K562 (cell line): ENCODE measurements at places on chromosomes 5 and 9.

- no peak overlapping the region for H3K27ac ChIP-seq
- H3K4me1 ChIP-seq: no peaks in the 10 kb centered on the region; the same call in 1 of the 2 replicates
- no peak for DNase-seq
- H3K36me3 ChIP-seq: no peaks in the 10 kb centered on the region
- H3K4me3 ChIP-seq: no peak overlapping the region
Measured at GRCh38 chr5:91339063-91339705, 43.9 kb downstream of the ARRDC3 start.

GRCh38 chr9:19511694-19512093 lies 102.9 kb downstream of the ACER2 start:
- no peaks in the 10 kb centered on the region for H3K36me3 ChIP-seq
- no peaks in the 10 kb centered on the region for H3K4me1 ChIP-seq
- H3K27me3 ChIP-seq: no peaks in the 10 kb centered on the region
- no peak overlapping the region for H3K4me3 ChIP-seq
- H3K27ac ChIP-seq: no peak overlapping the region
- DNase-seq: no peak

- no peaks in the 10 kb centered on the region for H3K27me3 ChIP-seq
- H3K36me3 ChIP-seq: no peaks in the 10 kb centered on the region
- H3K27ac ChIP-seq: no peak overlapping the region
- H3K4me1 ChIP-seq: no peaks in the 10 kb centered on the region
- no peak overlapping the region for H3K4me3 ChIP-seq
- DNase-seq: no peak
Measured at GRCh38 chr5:158669275-158669674, 430.4 kb downstream of the EBF1 start.

DNA sequence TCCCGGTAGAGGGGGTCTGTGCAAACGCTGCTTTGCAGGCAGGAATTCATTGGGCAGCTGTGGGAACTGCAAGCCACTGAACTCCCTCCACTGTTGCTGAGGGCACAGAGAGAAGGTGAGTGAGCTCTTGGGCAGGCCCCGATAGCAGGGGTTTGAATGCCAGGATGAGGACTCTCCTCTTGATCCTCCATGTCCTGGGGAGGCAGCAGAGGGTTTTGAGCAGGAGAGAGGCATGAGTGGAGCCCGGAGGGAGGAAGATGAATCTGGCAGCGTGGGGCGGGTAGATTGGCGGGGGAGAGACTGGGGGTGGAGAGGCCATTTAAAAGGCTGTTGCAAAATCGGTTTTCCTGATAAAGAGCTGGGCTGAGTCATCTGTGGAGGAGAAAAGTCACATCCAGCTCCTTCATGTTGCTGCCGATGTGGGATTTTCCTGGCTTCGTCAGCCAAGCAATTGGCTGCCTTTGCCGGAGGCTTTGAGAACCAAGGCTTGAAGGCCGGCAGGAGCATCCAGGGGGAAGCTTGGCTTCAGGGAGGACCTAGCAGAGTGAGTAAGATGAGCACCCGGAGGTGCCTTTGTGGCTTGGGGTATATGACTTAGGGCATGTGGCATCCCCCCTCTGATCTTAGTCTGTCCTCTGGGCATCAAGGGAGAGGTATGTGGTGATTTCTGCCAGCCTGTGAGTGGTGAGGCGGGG lies at the start of gene SYNPO:
Gene SYNPO, plus strand, starts transcription at position 350 of the 695 bp plus-strand sequence. CDS start 7,616 bp downstream, outside the sequence.
- no peak within 1 kb of the TSS for H3K4me3 ChIP-seq
- DNase-seq: peak; percentile 68
- peaks cover 11% of the 10 kb centered on the region for H3K4me1 ChIP-seq
- H3K36me3 ChIP-seq: no peaks in the 10 kb centered on the region
- no peak within 1 kb of the TSS for H3K27ac ChIP-seq
- H3K27me3 ChIP-seq: peaks cover 30% of the 10 kb centered on the region

DNA sequence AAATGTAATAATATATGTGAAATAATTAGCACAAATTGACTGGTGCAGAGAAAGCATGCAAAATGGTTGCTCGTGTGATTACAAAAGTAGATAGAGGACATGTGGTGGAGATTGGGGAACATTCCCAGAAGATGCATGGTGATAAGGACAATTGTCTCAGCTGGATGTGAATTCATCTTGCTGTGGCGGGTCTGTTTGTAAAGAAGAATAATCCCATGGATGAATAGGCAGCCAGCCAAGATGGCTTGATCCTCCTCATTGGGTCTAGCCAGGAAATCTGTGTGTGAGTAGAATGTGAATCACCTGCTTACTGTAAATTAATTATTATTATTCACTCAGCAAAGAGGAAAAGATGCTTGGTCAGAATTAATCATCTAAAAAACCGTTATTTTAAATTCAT lies 12.6 kb upstream of the DPYSL3 start:
- H3K27ac ChIP-seq: no peak overlapping the region
- no peaks in the 10 kb centered on the region for H3K27me3 ChIP-seq
- H3K36me3 ChIP-seq: no peaks in the 10 kb centered on the region
- no peak overlapping the region for H3K4me3 ChIP-seq

- H3K36me3 ChIP-seq: peaks cover 44% of the 10 kb centered on the region; the same call in 1 of the 3 replicates
- H3K27ac ChIP-seq: no peak overlapping the region
- DNase-seq: no peak
- H3K27me3 ChIP-seq: no peaks in the 10 kb centered on the region
Measured at GRCh38 chr9:136085815-136086212, 9.3 kb downstream of the NACC2 start.

GRCh38 chr5:83222906-83223305 lies 145.6 kb downstream of the XRCC4 start:
- no peaks in the 10 kb centered on the region for H3K4me1 ChIP-seq
- H3K27me3 ChIP-seq: no peaks in the 10 kb centered on the region
- DNase-seq: no peak
- no peaks in the 10 kb centered on the region for H3K36me3 ChIP-seq

GRCh38 chr9:126521976-126522590 lies 91.6 kb upstream of the LMX1B start:
- no peak for DNase-seq
- no peak overlapping the region for H3K27ac ChIP-seq
- no peak overlapping the region for H3K4me3 ChIP-seq

DNA sequence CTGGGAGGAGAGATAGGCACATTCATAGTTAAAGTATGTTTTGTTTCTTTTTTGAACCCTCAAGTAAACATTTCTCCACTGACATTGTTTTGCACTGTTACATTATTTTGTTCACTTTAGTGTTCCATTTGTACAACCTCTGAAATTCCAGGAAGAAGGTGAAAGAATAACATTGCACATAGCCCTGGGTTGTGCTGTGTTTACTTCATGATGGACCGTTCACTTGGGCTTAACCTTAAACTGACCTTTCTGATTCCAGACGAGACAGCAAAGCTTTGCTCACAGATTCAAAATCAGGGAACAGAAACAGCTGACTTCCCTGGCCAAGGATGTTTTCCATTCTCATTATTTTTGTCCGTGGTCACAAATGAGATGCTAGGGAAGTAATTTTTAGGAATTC lies 42.8 kb upstream of the GDNF start:
- H3K4me3 ChIP-seq: no peak overlapping the region
- no peak for DNase-seq
- H3K4me1 ChIP-seq: no peaks in the 10 kb centered on the region
- no peaks in the 10 kb centered on the region for H3K36me3 ChIP-seq
- no peak overlapping the region for H3K27ac ChIP-seq

- no peaks in the 10 kb centered on the region for H3K27me3 ChIP-seq
- H3K36me3 ChIP-seq: no peaks in the 10 kb centered on the region
- DNase-seq: no peak
- H3K27ac ChIP-seq: no peak overlapping the region
Measured at GRCh38 chr5:108765647-108766046, 17.9 kb downstream of the FER start.

DNA sequence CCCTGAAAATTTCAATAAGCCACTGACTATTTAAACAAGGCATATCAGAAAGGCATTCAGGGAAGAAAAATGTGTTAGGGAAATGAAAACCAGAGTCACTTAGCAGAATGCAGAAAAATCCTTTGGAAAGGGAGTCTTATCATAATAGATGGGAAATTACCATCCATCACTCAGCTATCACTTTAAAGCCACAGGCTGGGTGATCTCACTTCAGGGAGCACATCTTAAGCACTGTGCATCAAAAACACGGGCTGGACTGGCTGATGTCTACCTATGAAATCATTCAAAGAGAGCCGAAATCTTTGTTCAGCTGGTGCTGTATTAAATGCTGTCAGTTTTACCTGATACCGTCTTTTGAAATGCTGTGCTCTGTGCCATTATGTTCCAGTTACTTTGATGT lies 73.5 kb downstream of the C9orf57 start:
- no peak overlapping the region for H3K4me3 ChIP-seq
- no peaks in the 10 kb centered on the region for H3K36me3 ChIP-seq
- H3K27ac ChIP-seq: no peak overlapping the region

GRCh38 chr9:128920381-128921058 lies at the start of gene PHYHD1:
TSS of gene PHYHD1 (plus strand) at chr9:128920982. CDS start at chr9:128922324, 1,342 bp downstream.
- no peak within 1 kb of the TSS for H3K27ac ChIP-seq
- no peak for DNase-seq
- no peaks in the 10 kb centered on the region for H3K27me3 ChIP-seq
- H3K4me1 ChIP-seq: peaks cover 30% of the 10 kb centered on the region
- no peak within 1 kb of the TSS for H3K4me3 ChIP-seq

- no peak overlapping the region for H3K4me3 ChIP-seq
- H3K27ac ChIP-seq: no peak overlapping the region
- H3K27me3 ChIP-seq: no peaks in the 10 kb centered on the region
- no peaks in the 10 kb centered on the region for H3K4me1 ChIP-seq
Measured at GRCh38 chr5:151970885-151971284, 46.2 kb upstream of the GLRA1 start.

GRCh38 chr5:67089200-67089725 lies 107.3 kb downstream of the CD180 start:
- DNase-seq: no peak
- no peaks in the 10 kb centered on the region for H3K27me3 ChIP-seq
- peaks cover 3% of the 10 kb centered on the region; the same call in 2 of the 3 replicates for H3K36me3 ChIP-seq
- H3K27ac ChIP-seq: no peak overlapping the region
- no peaks in the 10 kb centered on the region for H3K4me1 ChIP-seq

DNA sequence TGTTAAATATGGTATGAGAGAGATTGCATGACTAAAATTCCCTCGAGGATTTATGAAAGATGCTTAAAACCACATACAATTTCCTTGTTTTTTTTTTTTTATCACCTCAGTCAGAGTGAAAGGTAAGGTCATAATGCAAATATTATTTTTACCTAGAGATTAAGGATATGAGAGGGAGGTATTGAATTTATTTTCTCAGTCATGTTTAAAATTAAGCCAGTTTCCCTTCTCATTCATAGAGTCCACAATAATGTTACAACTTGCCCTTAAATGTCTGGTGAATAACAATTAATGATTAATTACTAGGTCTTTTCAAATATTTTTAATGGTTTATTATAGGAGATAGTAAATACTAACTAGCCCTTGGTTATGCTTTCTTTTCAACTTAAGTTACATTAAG lies 144.9 kb upstream of the HAPLN1 start:
- no peaks in the 10 kb centered on the region for H3K36me3 ChIP-seq
- H3K27me3 ChIP-seq: no peaks in the 10 kb centered on the region
- no peak overlapping the region for H3K27ac ChIP-seq
- no peak for DNase-seq
- no peaks in the 10 kb centered on the region for H3K4me1 ChIP-seq

DNA sequence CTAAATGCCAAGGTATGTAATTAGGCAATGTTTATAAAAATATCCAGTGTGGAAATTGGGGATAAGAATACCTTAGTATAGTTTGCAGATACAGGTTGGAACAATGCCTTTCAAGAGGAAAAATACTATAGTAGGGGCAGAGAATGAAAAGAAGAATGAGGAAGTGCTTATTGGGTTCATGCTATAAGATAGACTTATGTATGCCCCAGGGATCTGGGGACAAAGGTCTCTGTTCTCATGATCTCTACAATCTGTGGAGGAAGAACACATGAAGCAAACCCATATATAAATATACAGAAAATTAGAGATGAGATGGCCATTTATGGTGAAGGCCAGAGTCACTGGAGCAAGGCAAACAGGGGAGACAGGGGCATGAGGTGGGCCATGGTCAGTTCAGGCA lies 106.5 kb upstream of the DAB2 start:
- H3K36me3 ChIP-seq: no peaks in the 10 kb centered on the region
- no peaks in the 10 kb centered on the region; the same call in 1 of the 2 replicates for H3K27me3 ChIP-seq
- no peak overlapping the region for H3K4me3 ChIP-seq
- DNase-seq: no peak
- no peaks in the 10 kb centered on the region for H3K4me1 ChIP-seq

DNA sequence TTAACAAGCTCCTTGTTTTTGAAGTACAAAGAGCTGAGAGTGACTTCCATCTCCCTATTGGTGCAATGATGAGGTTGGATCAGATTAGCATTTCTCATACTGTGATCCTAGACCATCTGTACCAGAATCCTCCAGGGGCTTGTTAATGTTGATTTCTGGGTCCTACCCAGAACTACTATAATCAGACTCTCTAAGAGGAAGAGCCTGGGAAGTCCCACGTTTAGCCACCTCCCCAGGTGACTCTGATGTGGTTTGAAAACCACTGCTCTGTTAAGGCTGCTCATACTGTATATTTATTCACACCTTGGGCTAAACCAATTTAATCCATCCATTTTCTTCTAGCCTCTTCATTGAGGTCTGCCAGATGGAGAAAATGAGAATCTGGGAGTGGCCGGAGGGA lies 49.6 kb upstream of the SMIM32 start:
- H3K4me1 ChIP-seq: no peaks in the 10 kb centered on the region
- H3K27me3 ChIP-seq: no peaks in the 10 kb centered on the region; the same call in 1 of the 2 replicates
- no peaks in the 10 kb centered on the region for H3K36me3 ChIP-seq
- H3K4me3 ChIP-seq: no peak overlapping the region
- DNase-seq: no peak

- H3K27me3 ChIP-seq: no peaks in the 10 kb centered on the region
- no peaks in the 10 kb centered on the region for H3K36me3 ChIP-seq
- DNase-seq: peak; percentile 1
- H3K4me3 ChIP-seq: no peak overlapping the region
- H3K4me1 ChIP-seq: no peaks in the 10 kb centered on the region
Measured at GRCh38 chr5:127671218-127671617, 22.3 kb downstream of the CTXN3 start.

DNA sequence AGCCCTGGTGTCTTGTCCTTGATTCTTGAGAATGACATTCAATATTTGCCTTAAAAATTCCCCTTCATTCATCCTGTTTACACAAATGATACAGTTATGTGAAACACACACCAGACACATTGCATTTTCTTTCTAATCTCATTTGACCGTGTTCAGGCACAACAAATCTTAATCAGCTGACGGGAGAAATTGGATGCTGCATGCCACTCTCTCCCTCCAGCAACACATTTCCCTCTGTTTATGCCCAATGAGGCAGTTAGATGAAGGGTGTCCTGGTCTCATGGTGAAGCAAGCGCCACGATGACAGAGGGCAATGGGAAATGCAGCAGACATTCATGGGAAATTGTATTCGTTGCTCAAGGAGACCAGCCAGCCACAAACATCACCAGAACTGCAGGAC lies 3.2 kb upstream of the FGF1 start:
- no peaks in the 10 kb centered on the region for H3K4me1 ChIP-seq
- no peak overlapping the region for H3K27ac ChIP-seq
- no peak overlapping the region for H3K4me3 ChIP-seq
- H3K27me3 ChIP-seq: peaks cover 27% of the 10 kb centered on the region; the same call in 2 of the 3 replicates

- H3K4me1 ChIP-seq: no peaks in the 10 kb centered on the region
- no peaks in the 10 kb centered on the region for H3K36me3 ChIP-seq
- no peak overlapping the region for H3K4me3 ChIP-seq
- H3K27ac ChIP-seq: no peak overlapping the region
Measured at GRCh38 chr9:27150746-27151406, 41.9 kb downstream of the TEK start.
